ENCODE measurements at places on chromosomes 16 and 17.

GRCh38 chr16:56773532-56773931 lies 43.6 kb downstream of the NUP93 start:
- DNase-seq, result no peak

GRCh38 chr16:27402964-27403600 lies 1.1 kb downstream of the IL21R start:
- DNase-seq, result no peak

- no peak for DNase-seq
Measured at GRCh38 chr16:57186872-57187854, 1.0 kb downstream of the RSPRY1 start.

DNA sequence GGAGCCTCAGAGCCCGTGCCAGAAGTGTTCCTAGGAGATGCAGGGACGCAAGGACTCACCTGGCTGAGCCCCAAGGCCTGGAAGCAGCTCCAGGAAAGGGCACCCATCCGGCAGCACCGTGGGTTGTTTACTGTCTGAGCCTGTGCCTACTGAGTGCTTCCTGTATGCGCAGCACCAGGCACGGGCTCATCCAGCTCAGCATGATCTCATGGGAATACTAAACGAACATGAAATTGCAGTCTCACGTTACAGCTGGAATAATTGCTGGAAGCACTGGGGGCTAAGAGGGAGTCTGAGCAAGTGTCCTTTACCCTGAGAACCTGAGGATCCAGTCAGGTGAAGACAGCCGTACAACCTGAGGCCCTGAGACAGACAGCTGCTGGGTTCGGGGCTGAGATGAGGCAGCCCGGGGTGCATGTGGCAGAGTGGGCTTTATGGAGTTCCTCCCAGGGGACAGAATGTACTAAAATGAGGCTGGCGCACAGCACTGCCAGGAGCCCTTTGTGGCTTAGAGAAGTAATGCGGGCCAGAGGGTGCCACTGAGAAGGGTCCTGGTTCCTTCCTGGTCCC lies 5.4 kb downstream of the CTRL start:
- DNase-seq, result no peak

GRCh38 chr17:48347177-48347576 lies 82.8 kb downstream of the SKAP1 start:
- DNase-seq, result no peak

DNA sequence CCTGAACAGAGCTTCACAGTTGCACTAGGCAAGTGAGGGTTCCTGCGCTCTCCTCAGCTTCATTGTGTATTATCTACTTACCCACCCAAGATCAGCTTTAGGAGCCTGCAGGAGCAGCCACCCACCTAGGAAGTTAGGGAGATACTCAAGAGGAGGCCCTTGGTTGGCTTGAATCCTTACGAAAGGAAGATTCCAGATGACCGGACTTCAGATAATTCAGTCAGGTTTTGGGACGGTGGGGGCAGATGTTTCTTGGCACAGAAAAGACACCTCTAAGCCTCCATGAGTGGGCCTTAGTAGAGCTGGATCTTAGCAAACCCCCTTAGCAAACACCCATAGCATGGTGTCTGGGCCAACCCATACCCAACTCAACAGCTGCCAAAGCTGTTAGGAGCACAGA lies 2.4 kb upstream of the CBFB start:
- no peak for DNase-seq

DNA sequence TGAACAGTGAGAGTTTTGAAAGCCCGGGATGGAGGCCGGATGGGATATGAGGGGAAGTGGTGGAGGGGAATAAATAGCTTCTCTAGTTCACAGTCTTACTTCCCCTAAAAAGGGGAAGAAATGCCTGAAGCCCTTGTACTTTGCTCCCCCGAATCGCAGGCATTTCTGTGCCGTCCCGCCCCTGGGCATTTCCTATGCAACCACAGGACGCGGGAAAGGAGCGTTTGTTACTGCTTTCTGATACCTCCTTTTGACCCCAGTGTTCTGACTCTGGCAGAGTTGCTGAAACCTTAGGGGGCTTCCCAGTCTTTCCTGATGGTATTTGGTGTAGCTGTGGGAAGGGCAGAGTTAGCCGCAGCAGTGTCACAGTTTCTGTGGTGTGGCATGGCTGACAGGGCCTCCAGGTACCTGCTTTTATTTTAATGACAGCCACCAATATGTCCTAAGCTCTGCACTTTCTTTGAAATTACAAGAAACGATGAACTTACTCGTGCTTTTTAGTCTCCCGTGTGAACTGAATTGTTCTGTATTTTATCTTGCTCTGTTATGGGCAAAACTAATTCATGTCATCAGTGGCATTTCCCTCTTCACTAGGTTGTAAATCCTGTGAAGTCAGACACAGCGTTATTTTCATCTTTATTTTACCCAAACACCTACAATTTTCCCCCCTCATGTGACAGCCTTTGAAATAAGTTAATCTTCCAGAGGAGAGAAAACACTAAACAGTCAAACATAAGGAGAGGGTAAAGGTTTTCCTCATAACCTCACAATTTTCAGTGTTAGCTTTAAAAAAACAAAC lies 27.1 kb downstream of the USP10 start:
- no peak for DNase-seq

- DNase-seq, result no peak
Measured at GRCh38 chr17:44840936-44841335, 6.7 kb upstream of the HIGD1B start.

GRCh38 chr17:41996855-41997164 lies 20.4 kb downstream of the DNAJC7 start:
- no peak for DNase-seq

GRCh38 chr17:54177606-54178308 lies 355.0 kb downstream of the KIF2B start:
- no peak for DNase-seq

DNA sequence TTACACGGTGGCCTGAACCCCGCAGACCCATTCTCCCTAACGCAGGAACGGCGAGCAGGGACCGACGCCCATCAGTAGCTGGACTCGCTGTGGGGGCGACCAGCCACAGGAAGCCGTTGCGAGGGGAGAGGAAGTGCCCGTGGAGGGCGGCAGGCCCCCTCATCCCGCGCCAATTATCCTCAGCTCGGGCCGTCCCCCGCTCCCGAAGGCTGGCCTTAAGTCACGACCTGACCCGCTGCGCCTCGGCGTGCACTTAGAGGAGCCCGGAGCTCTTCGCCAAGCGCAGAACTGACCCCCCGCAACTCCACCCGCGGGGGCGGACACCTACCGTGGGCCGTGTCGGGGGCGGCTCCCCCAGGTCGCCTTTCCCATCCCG lies 401 bp downstream of the ARL16 start:
- DNase-seq, result no peak

DNA sequence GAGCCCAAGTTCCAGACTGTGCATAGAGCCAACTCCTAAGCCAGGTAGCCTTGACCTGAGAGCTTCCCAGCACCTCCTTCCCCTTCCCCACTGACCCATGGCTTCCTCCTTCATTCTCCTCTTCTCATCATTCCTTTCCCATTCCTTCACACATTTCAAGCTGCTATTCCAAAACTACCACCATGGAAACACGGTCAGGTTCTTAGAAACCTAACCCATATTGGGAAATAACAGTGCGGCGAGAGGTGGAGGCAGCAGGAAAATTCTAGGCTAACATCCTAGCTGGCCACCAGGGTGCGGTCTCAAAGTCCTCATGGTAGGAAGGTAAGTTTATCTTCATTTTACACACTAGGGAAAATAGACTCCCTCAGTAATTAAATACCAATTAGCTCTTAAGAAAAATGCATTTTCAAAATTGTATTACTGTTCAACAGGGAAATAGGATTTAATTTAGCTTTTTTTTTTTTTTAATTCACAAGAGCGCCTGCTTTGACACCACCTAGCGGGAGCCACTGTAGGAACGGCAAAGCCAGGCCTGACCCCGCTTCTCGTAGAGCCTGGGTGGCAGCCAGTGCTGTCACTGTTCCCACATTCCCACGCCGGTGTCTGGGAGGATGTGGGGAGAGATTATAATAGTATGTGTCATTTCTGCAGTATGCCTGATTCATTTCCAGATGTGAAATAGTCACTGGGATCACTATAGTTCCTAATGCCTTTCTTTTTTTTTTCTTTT lies 14.0 kb upstream of the SPHK1 start:
- DNase-seq, result no peak

DNA sequence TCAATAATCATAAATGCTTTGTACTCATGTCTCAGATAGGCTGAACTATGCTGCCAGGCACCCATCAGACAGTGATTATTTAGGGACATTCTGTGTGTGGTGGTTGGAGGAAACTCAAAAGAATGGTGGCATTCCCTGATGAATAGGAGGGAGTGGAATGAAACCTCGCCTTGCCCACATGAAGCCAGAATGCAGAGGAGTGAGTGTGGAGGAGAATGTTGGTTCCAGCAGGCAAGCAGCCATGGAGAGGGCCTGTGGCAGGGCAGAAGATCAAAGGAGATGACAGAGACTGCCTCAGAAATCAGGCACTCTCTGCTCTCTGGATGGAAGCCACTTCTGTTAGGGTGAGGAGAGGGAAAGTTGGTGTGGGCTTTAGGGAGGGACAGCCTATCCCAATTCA lies 22.5 kb downstream of the KCTD19 start:
- no peak for DNase-seq

DNA sequence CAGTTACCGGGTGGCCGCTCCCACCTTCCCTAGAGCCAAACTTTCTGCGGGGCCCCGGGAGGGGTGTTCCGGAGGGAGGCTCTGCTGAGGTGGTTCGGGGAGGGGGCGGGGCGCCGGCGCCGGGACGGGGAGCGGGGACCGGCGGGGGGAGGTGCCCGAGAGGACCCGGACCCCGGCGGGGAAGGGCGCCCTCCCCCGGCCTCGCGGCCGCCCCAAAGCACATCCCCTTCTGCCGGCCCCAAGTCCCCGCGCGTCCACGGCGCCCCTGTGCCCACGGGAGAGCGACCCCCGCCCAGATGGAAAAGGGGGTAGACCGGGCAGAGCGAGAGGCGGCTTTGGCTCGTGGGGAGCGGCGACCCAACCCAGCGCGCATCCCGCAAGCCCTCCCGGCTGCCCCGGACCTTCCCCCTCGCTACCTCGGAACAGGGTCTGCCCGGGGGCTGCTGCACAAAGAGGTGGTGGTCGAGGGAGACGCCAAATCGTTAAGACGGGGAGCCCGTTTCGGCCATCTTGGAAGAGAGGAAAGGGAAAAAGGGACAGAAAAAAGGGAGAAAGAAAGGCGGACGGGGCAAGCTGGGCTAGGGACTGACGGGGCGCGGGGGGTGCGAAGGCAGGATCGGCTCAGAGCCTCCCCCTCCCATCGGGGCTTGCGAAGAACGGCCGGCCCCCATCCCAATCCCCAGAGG lies 530 bp downstream of the PCGF2 start:
- no peak for DNase-seq

DNA sequence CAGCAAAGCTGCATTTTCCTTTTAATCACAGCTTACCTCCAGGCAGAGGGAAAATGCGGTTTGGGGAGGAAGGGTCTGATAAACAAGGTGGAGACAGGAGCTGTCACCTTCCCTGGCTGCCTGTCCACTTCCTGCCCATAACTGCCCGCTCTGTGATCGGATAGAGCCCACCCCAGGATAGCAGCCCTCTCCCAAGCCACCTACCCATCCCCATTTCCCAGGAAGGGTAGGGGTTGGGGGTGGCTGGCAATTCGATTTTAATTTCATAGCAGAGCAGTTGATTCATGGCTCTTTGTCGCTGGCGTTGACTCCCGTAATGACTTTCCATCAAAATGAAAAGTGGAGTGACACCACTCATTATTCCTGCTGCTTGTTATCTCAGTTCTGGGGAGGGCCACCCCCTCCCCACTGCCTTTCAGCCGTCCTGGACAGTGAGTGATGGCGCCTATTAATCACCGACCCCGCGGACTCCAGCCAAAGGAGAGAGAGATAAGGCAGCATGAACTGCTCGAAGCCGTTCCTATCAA lies 11.2 kb downstream of the CDK5RAP3 start:
- no peak for DNase-seq
